Fibroblast of upper back skin (primary cell): ENCODE measurements at places on chromosomes 3 and 15.

DNA sequence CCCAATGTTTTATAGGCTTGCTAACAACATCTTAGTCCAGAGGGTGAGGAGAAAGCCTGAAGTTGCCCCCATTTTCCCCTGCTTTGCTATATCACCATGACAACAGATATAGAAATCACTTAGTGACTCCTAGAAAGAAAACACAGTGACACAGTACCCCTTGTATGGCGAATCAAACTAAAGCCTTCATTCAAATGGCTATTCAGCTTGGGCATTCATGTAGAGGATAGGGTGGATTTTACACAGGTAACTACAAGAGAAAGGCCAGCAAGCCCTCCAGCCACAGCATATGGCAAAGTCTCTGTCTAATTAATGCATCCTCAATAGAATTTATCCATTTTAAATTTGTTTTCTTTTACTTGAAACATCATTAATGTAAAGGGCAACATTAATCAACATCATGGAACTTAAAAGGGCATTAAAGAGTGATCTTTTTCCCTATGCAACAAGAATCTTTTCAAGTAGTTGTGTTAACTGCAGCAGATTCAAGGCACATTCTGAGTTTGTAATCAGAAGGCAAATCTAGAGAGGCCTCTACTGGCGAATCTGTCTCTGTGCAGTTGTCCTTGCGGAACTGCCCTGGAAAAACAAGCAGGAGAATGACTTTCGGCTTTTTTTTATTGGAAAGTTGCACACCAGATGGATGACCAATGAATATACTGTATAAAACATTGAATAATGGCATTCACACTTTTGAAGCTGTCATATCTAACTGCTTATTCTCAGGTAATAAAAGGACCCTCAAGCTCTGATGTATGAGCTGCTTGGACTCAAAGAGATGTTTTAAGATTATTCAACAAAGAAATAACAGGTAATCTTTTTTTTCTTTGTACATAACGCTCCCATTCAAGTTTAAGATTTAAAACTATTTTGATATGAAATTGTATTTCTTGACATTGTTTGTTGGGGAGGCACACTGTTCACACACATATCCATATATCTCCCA lies 621.7 kb upstream of the AGTR1 start:
- DNase-seq, result peak; percentile 72

DNA sequence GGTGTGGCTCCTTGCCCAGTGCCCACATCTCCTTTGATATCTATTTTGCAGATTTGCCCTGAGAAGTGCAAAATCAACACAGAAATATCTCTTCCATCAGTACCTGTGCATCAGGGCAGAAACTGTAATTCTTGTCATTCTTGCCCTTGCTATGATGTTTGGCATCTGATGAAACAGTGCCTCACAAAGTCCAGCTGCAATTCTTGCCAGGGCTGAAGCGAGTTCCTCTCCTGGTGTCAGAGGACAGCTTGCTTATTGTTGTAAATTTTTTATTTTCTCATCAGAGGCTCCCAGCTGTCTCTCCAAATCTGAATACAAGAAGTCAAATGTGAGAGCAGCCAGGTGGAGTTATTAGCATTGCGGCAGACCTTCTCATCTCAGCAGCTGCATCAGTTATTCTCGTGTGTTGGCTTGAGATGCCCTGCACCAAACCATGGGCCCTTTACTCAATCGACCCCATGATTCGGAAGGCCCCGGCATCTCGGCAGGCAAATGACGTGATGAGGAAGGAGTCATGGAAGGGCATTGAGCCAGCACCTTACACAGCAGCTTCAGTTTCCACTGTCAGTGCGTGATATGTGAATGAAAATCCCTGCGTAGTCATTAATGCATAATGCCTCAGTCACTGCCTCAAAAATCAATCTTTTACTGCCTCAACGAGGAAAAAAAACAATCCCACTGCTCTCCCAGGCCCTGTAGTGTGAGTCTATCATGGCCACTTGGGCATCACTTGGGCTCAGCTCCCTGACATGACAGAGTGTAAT lies 93.4 kb downstream of the CCNL1 start:
- DNase-seq, result peak; percentile 82

DNA sequence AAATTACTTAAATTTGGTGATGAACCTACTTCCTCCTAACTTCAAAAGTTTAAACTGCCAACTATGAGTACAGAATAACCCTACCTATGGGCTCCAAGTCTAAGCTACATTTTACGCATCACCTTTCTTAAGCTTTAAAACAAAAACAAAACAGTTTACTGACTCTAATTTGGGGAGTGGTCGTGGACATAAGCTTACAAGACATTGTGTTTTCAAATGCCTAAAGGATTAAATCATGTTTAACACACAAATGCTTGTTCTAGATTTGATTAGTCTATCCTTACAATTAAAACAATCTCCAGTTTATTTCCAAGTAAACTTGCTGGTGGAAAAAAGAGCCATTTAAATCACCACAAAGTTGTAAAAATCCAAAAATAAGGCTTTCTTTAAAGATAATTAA lies 62.2 kb downstream of the UACA start:
- DNase-seq, result no peak

DNA sequence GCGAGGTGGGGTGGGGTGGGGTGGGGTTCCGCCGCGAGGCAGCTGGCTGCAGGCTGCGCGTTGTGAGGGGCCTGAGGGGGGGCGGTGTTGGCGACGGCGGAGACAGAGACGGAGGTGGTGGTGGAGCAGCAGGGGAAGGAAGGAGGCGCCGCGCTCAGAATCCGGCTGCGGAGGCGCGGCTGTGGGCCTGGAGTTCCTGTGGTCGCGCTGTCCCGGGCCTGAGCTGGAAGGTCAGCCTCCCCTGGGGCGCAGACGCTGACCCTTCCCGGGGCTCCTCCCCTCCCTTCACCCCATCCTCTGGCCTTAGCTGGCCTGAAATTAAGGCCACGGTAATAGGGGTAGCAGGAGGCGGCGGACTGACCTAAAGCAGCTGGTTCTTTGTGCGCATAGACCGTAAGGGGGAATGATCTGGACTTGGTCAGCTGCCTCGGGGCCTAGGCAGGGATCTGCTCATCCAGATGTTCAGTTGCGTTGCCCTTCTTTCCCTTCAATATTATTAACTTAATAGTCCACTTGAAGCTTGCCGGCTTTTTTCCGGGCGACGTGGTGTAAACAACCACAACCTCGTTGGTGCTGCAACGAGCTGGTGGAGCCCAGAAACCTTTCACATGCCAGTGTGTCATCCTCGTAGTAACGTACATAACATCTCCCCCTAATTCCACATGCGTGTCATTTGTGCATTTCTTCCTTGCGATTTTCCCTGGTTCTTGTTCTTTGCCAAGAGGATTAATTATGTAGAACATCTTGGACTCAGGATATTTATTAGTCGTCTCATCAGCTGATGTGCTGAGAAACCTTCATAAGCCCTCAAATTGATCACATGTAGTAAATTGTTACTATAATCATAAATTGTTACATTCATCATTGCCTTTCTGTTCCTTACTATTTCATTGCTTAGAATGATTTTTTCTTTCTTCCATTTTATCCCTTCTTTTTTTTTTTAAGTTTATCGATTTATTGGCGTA lies 626 bp downstream of the SEC62 start:
- peak; percentile 12 for DNase-seq

GRCh38 chr3:5275529-5275928 lies 88.0 kb downstream of the EDEM1 start:
- peak; percentile 90 for DNase-seq

GRCh38 chr15:35958021-35958420 lies 412.1 kb upstream of the DPH6 start:
- peak; percentile 95 for DNase-seq

DNA sequence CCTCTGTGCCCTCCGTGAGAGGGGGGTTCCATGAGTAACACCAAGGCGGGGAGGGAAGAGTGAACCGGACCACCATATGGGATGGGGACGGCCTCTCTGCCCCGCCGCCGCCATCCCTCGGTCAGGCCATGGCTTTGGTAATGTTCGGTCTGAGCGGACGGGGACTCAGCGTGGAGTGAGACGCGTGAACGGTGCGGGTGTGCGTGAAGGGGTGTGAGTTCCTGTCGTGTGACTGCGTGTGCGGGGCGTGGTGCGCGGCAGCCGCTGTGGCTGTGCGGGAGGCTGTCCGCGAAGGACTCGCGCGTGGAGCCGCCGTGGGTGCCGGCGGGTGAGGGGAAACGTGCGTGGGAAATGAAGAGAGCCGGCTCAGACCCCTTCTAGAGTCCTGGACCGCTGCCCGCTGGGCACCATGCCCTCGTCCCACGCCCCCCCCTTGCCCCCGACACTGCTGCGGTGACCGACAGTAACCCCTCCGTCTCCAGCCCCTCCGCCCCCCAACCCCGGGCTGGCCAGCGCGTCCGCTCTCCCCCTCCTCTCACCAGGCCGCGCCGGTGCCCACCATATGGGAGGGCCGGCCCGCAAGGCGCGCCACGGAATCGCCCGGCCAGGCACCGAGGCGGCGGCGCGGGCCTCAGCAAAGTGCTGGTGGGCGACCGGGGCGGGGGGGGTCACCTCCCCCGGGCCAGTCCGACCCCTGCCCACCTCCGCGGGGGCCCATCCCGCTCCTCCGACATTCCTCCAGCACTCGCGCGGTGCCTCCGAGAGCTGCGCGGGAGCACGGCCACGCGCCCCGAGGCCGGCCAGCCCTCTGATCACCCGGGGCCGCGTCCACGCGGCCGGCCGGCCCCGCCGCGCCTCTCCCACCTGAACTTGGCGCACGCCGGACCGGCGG lies 589 bp downstream of the KLF15 start:
- no peak for DNase-seq
